Inflammatory macrophage treated with lipopolysaccharide for 4 hours (primary cell): ENCODE measurements at places on chromosomes 11 and 22.

GRCh38 chr22:22818861-22819855 lies 68.5 kb upstream of the IGLL5 start:
- DNase-seq, result no peak

DNA sequence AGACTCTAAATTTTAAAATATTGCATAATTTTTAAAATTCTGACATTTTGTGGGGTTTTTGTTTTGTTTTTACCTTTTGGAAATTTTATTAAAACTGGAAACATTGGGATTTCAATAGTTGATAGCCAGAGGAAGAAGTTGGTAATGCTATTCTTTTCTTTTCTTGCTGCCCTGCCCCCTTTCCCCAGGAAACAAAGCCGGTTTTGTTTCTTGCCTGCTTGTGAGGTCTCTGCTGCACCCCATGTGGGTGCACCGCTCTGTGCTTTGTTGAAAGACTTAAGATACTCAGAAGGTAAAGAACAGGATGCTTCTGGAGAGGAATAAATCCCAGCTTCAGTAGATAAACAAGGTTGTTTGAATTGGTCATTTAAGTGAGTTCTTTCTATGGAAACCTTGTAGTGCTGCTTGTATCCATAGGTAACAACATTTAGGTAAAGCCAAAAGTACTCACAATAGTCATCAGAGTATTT lies 87.5 kb downstream of the YAP1 start:
- DNase-seq, result no peak

DNA sequence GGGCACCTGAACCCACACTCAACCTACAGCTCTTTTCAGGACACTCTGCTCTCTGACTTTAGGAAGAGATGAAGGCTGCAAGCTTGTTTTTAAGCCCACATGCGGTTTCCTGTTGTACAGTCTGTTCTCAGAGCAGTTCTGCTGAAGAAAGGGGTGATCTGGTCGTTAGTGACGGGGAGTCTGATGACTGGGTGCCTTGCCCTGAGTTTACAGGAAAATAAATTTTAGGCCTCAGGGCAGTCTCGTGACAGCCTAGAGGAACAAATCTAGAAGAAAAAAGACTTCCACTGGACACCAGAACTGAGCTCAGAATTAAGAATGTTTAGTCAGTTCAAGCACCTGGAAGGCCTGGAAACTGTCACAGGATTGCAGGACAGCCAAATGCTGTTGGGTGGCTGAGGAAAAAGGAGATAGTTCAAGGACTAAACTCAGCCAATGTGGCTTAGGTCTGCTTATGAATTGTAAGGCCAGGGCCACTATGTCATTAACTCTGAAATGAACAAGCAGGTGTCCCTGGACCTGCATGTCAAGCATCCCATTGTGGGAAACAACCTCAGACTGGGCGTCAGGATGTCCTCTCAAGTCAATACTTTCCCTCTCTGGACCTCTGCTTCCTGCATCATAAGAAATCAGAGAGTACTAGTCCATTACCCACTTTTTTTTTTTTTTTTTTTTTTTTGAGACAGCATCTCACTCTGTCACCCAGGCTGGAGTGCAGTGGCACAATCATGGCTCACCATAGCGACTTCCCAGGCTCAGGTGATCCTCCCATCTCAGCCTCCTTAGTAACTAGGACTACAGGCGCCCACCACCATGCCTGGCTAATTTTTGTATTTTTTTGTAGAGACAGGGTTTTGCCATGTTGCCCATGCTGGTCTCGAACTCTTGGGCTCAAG lies 5.7 kb downstream of the PIK3IP1 start:
- DNase-seq, result peak; percentile 83

- DNase-seq, result peak; percentile 52
These were observed 21.2 kb downstream of the MS4A4E start for GRCh38 chr11:60221692-60222091.

GRCh38 chr11:97956904-97957303 lies 1063.8 kb upstream of the CNTN5 start:
- DNase-seq, result no peak

- DNase-seq, result no peak
These were observed 478.2 kb downstream of the BUD13 start for GRCh38 chr11:116294630-116295029.

GRCh38 chr11:126930091-126930841 lies 70.3 kb downstream of the KIRREL3 start:
- no peak for DNase-seq

DNA sequence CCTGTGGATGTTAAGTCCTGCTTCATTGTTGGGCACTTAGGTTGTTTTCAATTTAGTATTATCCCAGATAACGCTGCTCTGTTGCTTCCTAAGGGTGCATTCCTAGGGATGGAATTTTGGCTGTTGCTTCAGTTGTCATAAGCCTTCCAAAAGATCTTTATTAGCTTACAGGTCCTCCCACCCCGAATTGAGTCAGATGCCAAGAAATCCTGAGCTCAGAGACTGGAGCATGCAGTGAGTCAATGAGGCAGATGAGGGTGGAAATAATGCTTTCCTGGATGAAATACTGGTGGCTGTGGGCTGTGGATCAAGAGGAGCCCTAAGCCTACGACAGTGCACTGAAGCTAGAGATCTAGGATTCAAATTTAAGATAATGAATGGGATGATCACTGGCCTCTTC lies 10.7 kb upstream of the IL18BP start:
- no peak for DNase-seq

GRCh38 chr22:19081351-19081750 lies 40.9 kb downstream of the DGCR2 start:
- DNase-seq, result no peak

- DNase-seq, result no peak
These were observed at the start of gene MAP6 for GRCh38 chr11:75668451-75669297. Gene MAP6 (minus strand): TSS chr11:75669038. CDS start chr11:75668369, 669 bp downstream.

- no peak for DNase-seq
These were observed 15.2 kb downstream of the SERPINH1 start for GRCh38 chr11:75577207-75577606.

DNA sequence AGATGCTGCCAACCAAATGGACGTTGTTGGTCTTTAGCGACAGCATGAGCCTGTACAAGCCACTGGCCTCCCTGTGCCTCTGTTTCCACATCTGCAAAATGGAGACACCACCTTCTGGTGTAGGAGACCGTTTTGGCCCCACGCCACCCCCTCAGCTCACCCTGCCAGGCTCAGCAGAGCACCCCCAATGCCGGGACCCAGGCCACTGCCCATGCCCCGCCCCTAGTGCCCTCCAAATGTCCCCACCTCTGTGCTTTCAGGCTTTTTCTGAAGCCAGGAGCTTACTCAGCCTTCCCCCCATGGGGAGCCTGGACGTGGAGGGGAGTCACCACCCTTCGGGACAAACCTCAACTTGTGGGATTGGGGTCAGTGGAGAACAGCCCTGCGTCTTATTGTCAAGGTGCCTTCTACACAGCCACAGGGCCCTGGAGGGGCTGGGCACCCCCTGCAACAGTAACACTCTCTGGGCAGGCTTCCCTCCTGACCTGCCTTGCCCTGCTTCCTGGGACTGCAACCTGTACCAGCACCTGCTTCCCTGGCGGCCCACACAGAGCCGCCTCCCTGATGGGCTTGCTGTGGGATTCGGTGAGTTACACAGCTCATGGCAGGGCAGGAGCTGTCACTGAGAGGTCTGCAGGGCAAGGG lies 24.6 kb upstream of the RTL6 start:
- DNase-seq, result no peak

GRCh38 chr11:119506436-119506835 lies 83.5 kb upstream of the THY1 start:
- DNase-seq, result peak; percentile 42

DNA sequence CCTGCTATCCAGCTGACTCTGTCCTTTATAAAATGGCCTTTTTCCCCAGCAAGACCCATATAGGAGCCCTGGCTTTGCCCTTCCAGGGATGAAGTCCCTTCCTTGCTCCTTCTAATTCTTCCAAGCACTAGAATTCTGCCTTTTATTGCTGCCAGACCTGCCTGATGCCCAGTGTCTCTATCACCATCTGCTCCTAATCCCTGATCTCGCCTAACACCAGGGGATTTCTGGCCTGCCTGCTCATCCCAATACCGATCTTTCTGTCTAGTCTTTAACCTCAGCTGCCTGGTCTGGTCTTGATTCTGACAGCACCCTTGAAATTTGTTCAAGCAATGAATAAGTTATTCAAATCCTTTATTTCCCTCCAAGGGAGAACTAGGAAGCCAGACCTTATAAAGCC lies 150.2 kb downstream of the SPON1 start:
- DNase-seq, result no peak

GRCh38 chr11:64810891-64811272 lies 531 bp upstream of the MEN1 start:
- DNase-seq, result peak; percentile 10

DNA sequence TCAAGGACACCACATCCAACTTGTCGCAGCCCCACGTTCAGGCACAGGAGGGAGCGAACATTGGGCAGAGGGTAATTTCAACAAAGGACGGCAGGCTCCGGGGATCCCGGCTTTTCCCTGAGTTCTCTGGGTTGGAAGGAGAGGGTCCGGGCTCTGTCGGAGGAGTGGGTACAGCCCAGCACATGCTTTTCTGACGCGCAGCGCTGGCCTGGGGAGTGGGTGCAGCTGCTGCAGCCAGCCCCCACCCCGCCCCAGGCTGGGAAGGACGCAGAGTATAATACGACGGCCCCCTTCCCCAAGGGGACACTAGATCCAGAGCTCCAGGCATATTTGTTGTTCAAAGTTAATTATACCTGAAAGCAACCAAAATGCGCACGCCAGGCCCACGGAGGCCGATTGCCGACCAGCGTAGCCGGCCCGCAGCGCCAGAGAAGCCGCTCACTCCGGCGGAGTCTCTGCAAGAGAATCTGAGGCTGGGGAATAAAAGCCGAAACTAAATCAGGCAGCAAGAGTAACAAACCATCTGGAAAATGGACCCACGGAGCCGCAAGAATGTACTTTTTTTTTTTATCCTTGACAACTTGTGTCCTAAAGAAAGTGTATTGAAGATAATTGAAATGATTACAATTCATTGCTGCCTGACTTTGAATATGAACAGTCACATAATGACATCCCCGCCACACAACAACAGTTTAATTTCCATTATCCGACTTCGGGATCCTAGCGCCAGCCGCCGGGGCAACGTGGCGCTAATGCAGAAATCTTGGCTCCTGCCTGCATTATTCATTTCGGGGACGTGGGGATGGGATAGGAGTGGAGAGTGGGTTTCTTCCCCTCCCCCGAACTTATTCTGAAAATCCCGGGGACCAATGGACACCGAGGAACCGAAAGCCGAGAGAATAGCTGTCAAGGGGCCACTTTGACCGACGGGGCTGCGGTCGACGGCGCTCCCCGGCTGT lies 14.0 kb upstream of the PAX6 start:
- DNase-seq, result no peak

- DNase-seq, result no peak
These were observed 11.8 kb downstream of the DGCR8 start for GRCh38 chr22:20091690-20092476.

- no peak for DNase-seq
These were observed 12.8 kb downstream of the MOB2 start for GRCh38 chr11:1473786-1474185.

GRCh38 chr11:47536915-47537314 lies 16.0 kb downstream of the CELF1 start:
- DNase-seq, result no peak

GRCh38 chr11:16028419-16028818 lies 327.9 kb downstream of the SOX6 start:
- DNase-seq, result no peak

DNA sequence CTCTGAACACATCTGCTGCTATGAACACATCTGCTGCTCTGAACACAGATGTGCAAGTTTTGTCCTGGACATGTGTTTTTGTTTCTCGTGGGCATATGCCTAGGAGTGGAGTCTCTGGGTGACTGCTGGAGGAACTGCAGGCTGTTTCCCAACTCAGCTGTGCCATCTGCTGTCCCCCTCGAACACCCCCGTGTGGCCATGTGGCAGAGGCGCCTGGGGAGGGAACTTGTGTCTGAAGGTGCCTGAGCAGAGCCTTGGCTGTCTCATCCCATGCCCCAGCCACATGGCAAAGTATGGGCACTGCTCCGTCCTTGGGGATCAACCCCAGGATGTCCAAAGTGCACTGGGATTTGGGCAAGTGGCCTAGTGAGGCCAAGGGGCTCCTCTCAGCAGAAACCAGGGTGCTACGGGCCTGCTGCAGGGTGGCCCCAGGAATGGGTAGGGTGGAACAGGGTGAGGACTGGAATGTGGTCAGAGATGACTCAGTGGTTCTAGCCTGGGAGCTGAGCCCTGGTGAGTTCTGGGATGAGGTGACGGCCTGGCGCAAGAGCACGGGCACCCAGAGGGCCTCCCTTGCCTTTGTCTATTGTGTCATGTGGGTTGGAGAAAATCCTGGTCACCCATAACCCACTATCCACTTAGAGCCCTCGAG lies 14.7 kb downstream of the GATD1 start:
- peak; percentile 65 for DNase-seq

DNA sequence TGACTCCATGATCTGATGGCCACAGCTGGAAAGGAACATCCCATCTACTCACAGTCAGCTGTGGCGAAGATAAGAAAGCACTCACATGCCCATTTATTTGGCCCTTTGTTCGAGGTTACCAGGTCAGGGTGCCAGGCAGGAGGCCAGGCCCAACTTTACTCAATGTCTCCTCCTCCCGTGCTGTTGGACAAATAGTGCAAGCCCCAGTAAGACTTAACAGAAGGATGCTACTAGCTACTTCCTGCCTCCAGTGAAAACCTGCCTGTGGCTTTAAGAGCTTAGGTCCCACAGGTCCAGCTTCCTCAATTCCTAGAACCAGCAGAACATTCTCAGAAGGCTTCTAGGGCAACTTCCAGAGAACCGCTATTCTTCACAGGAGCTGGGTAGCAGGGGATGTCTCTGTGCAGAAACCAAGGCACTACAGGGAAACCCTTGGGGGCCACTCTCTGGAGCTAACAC lies 12.9 kb upstream of the CRY2 start:
- DNase-seq, result peak; percentile 30

DNA sequence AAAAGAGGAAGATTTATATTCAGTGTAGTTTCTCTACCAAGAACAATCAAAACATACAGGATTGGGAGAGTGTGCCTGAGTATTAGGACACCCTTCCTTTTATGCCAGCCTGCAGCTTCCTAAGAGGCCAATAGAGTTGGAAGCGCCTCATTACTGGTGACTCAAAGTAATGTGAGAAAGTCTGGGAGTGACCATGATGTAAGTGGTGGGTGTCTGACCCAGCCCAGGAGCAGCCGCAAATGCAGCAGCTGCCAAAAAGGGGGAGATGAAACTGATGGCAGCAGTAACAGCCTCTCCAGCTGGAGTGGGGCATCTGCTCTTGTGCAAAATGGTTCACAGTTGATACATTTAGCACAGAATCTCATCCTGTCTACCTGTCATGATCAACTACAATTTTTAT lies 62.0 kb downstream of the ZNF280B start:
- peak; percentile 88 for DNase-seq
